GM23338 (cell line): ENCODE measurements at places on chromosomes 12 and 14. TPM values are rescaled to one million over a fixed set of nuclear protein-coding genes. Genes with fewer than 3 reads are reported as not detected.

SLC6A13 gene
- total RNA-seq, result 0.27 TPM in 1 of 2 replicates, not detected in the other

RFLNA gene
- total RNA-seq, result 16.2 and 20.4 TPM in 2 replicates

CCND2 gene
- total RNA-seq, result 208 and 224 TPM in 2 replicates

ZBTB42 gene
- total RNA-seq, result 4.4 and 7.5 TPM in 2 replicates

MYH6 gene
- total RNA-seq, result 0.03 and 0.23 TPM in 2 replicates

PAPLN gene
- 11.3 and 13.2 TPM in 2 replicates for total RNA-seq

NOS1 gene
- total RNA-seq, result 3.0 and 4.4 TPM in 2 replicates

MANSC4 gene
- not detected in 2 replicates for total RNA-seq

GUCY2C gene
- 1.9 and 3.1 TPM in 2 replicates for total RNA-seq

ACOT4 gene
- 1.6 and 3.7 TPM in 2 replicates for total RNA-seq

STAB2 gene
- total RNA-seq, result 0.14 TPM in 1 of 2 replicates, not detected in the other

RNASE3 gene
- not detected in 2 replicates for total RNA-seq

SYT10 gene
- total RNA-seq, result 3.0 and 5.7 TPM in 2 replicates

ASB2 gene
- 1.2 and 2.3 TPM in 2 replicates for total RNA-seq

ANG gene
- 2.3 and 5.1 TPM in 2 replicates for total RNA-seq

MMP19 gene
- total RNA-seq, result 0.08 and 1.4 TPM in 2 replicates

NINJ2 gene
- total RNA-seq, result 0.94 and 2.1 TPM in 2 replicates

GOLGA5 gene
- total RNA-seq, result 30.2 and 31.1 TPM in 2 replicates

LRR1 gene
- 27.8 and 31.8 TPM in 2 replicates for total RNA-seq

SRGAP1 gene
- total RNA-seq, result 5.6 and 6.1 TPM in 2 replicates

TAS2R19 gene
- total RNA-seq, result 6.0 and 8.6 TPM in 2 replicates
